Activated T-helper 1 cell treated with Interleukin-2 at 50 U/mL for 16 hours (primary cell): ENCODE measurements at places on chromosomes 12 and 14.

DNA sequence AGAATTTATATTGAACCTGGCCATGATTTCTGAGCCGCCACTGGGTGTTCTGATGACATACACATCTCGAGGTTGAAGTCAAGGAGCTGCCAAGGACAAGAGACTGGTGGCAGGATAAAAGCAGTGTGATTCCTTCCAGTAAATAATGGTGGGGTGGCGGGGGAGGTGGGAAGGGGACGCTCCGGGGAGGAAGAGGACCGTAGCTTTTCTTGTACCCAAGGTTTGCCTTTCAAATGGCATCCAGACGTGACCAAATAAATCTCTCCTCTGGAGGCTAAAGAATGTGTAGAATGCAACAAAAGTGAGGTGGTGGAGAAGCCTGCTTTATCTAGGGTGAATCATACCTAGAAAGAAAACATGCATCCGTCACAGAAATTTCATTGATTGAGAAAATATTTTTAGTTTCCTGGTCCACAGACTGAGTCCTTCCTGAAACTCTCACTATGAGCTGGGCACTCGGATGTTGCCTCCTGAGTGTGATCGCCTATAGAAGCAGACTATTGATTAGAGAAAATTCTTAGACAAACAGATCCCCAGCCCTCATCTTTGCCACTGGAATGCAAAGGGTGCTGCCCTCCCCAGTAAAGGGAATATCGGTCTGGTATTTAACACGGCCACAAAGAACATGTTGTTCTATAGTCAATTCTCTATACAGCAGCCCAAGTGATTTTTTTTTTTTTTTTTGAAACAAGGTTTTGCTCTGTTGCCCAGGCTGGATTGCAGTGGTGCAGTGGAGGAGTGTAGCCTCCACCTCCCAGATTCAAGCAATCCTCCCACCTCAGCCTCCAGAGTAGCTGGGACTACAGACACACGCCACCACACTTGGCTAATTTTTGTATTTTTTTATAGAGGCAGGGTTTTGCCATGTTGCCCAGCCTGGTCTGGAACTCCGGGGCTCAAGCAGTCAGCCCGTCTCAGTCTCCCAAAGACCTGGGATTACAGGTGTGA is 112.1 kb downstream of the DPF3 start:
- DNase-seq: no peak

DNA sequence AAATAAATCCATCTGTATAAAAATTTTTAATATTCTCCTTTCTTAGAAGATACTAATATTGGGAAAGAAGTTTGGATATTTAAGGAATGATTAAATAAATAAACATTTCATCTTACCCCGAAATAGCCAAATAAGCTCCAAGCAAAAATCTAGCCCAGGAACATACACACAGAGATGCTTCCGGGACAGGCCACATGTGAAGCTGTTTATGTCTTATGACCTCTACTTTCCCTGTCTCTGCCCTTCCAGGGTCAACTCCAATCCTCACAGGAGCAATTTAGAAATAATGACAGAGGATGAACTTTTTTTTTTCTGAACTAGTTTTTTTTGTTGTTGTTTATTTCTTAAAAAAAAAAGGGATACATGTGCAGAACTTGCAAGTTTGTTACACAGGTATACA is 89.4 kb downstream of the BTG1 start:
- no peak for DNase-seq

GRCh38 chr14:72845683-72846082 is 48.2 kb downstream of the DPF3 start:
- DNase-seq: no peak

DNA sequence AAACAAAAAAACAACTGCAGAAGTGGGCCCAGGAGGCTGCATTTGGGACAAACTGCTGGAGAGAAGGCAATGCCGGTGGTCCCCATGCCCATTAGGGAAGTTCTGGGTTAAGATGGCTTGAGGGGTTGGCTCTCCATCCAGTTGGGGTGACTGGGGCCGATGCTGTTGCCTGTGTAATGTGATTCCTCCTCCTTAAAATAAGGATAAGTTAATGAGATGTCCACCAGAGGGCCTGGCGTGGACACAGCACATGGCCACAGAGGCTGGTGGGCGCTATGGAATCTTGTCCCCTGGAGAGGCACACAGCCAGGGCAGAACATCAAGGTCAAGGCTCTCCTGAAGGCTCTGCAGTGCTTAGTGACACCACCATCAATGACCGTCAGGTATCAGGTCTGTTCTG is 1.0 kb upstream of the TESC start:
- DNase-seq: no peak

GRCh38 chr12:107917912-107918800 is 143.7 kb downstream of the ASCL4 start:
- no peak for DNase-seq

- no peak for DNase-seq
Observed at GRCh38 chr12:97267594-97268202, 194.9 kb upstream of the RMST start.

DNA sequence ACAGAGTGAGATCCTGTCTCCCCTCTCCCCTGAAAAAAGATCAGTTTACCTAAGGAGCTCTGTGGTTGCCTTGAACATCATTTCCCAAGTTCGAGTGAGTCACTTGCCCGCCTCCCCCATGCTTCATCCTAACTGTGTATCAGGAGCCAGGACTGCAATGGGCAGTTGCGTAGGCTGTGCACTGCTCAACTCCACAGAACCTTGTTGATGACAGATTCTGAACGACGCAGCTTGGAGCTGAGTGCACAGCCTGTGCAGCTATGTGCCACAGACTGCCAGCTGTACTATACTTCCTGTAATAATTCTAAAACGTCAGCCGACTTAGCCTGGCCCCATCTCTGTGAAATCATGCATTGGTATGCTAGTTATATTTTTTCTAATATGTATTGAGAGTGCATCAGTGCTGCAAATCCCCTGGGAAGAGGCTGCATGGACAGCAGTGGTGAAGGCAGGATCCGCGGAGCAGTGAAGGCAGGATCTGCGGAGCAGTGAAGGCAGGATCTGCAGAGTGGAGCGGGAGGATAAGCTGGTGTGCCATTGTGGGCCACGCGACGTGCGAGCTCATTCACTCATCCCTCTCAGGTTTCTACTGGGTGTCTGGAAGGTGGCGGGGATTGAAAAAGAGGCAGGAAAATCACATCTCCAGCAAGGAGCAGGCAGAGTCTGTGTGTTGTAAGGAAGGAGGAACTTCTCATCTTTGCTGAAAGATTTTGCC is 80.8 kb downstream of the GALNT9 start:
- DNase-seq: no peak

- no peak for DNase-seq
Observed at GRCh38 chr12:78863482-78864402, 832 bp upstream of the SYT1 start.

GRCh38 chr12:7948589-7949260 is 12.7 kb upstream of the SLC2A3 start:
- no peak for DNase-seq

- no peak for DNase-seq
Observed at GRCh38 chr12:121144416-121144914, 11.8 kb downstream of the P2RX7 start.

DNA sequence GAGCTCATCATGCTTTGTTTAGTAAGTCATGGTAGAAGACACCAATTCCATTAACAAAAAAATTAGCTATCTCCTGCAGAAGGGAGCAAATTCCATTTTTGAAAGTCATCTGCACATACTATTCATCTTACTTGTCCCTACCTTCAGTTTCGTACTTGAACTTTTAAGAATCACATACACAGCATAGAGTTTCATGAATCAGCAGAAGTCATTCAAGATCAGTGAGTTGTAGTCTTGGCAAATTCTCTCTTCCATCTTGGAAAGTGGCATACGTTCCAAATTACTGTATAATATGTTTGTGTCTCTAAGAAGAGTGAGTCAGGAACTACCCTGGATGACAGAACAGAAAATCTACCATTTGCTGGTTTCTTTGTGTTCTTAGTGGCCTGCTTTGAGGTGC is 14.1 kb downstream of the VRK1 start:
- DNase-seq: no peak

- no peak for DNase-seq
Observed at GRCh38 chr12:127509066-127509778, 757.7 kb upstream of the TMEM132C start.

- no peak for DNase-seq
Observed at GRCh38 chr12:127531542-127531941, 735.4 kb upstream of the TMEM132C start.
